Stimulated activated CD8-positive, alpha-beta memory T cell treated with anti-CD3 and anti-CD28 coated beads, Interleukin-2, amount 100 ng/mL, for 1 hour (primary cell): ENCODE measurements at places on chromosomes 7 and 10.

DNA sequence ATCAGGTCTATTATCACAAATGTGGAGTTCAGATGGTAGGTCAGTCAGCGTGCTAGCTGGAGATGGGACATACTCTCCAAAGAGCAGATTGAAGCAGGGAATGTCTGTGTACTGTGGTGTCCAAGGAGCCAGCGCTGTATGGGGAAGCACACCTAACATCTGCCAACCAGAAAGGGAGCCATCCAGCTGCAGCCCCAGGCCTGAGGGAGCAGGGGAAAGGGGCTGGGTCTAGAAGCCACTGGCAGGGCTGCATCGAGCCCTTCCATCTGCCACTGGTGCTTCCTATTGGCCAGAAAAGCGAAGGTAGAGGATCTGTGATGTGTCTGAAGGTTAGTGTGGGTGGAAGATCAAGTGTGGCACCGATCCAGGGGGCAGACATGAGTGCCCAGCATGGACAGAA lies 8.0 kb upstream of the RAMP3 start:
- no peak for DNase-seq

DNA sequence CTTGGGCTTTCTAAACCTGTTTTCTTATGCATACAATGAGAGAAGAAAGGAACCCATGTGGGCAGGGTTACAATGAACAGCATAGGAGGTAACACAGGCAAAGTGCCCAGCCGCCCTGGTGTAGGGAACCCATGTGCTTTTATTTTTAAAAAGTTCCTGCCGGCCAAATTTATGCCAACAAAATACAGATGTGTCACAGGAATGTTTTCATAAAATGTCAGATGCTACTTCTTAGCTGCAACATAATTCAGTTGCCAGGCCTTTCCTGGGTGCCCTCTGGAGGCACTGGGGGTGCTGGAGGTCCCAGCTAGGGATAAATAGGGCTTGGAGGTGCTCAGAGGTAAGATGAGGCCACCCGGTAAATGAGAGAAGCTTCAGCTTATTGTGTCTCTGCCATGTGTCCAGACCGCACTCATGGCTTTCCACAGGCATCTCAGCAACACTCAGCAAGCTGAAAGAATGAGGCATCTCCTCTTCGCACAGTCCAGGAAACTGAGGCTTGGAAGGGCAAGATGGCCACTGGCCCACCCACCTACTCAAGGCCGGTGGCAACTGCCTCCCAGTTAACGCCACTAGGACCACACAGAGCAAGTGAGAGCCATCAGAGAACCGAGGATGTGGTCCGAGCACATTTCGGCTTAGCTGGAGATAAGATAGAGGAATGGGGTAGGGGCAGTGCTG lies 58.3 kb downstream of the CPXM2 start:
- no peak for DNase-seq

DNA sequence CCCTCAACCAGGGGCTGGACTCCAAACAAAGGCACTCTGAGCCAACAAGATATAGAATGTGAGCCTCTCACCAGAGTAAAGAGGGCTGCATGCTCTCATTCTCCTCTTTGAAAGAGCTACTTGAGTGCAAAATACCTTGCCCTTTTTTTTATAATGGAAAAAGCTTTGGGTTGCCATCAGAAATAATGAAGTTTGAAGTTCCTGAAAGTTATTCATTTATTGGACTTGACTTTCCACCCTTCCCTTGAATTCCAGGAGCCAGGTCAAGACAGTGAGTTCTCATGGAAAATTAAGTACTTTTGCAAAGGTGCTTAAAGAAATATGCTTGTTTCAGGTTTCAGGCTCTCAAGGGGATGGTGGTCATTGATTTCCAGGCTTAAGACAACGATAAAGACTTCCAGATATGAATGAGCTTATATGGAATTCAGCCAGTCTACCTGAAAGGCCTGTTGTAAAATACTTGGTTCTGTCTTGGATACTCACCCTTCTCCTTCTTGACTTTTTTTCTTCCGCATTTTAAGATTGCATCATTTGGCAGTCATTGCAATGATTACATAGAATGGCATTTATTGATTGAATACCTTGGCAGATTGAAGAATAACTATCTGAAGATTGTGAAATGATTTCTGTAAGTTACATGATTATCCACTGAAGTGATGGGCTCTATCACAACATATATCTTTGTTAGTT lies 696.4 kb downstream of the INHBA start:
- no peak for DNase-seq

- no peak for DNase-seq
Observed at GRCh38 chr7:79352323-79352722, 101.1 kb downstream of the MAGI2 start.

GRCh38 chr10:80770239-80770638 lies 232.5 kb downstream of the SH2D4B start:
- no peak for DNase-seq

DNA sequence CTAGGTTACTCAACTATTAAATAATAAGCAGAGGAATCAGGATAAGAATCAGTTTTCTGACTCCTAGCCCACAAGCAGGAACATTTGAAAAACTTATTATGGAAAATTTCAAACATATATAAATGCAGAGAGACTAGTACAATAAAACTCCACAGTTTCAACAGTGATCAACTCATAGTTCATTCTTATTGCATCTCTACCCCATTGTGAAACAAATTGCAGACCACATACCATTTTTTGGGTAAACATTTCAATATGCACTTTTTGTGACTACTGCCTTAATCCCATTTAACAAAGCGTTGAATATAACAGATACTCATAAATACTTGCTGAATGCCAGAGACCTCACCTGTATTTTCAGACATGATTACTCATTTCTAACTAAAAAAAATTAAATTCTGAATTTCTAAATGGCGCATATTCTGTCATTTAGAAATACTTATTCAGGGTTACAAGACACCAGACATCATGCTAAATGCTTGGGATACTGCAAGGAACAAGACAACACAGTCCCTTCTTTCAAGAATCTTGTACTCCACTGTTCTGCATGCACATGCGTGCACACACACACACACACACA lies 11.4 kb downstream of the CDK6 start:
- no peak for DNase-seq

- DNase-seq, result no peak
Observed at GRCh38 chr10:88754287-88754686, 5.5 kb upstream of the LIPN start.

- no peak for DNase-seq
Observed at GRCh38 chr10:132170561-132171361, 16.0 kb upstream of the DPYSL4 start.

GRCh38 chr7:102304668-102305067 lies 18.0 kb downstream of the SH2B2 start:
- no peak for DNase-seq

GRCh38 chr10:120588311-120588710 lies 131.3 kb downstream of the PLPP4 start:
- no peak for DNase-seq

DNA sequence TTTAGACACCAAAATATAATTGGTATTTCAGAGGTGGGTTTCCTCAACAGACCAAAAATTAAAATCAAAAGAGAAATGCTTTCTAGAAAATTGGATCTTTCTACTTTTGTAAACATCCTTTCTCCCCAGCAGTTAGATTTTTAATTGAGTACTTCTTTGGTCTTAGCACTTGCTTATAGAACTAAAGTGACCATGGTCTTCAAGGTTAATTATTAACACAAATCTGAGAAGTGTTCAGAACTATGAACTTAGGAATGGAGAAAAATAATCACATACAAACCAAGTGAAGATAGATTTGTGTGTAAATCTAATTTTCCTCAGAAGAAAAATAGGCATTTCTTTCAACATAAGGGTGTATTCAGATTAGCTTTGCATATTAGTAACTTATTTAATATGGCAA lies 355.4 kb downstream of the ELMO1 start:
- DNase-seq, result no peak

- no peak for DNase-seq
Observed at GRCh38 chr10:59499460-59499859, 137.1 kb upstream of the FAM13C start.

GRCh38 chr7:22561895-22562593 lies 62.1 kb upstream of the STEAP1B start:
- DNase-seq, result no peak

DNA sequence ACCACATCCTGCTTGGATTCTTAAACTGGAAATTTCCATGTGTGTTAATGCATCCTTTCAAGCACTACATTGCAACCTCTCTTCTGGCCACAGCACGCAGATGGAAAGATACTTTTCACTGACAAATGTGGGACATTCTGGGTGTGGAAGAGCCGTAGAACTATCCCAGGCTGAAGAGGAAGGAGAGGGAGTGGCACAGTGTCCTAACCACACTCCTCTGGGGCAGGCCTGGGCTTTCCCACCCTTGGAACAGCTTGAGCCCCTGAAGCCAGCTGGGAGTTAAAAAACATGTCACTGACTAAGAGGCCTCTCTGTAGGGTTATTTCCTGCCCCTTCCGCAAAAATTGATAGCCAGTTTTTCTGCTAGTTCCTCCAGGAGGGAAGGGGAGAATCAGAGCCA lies 34.0 kb upstream of the DNMBP start:
- no peak for DNase-seq

- DNase-seq, result no peak
Observed at GRCh38 chr10:59266321-59266720, 89.9 kb downstream of the PHYHIPL start.

GRCh38 chr10:51758366-51758765 lies 59.0 kb upstream of the CSTF2T start:
- no peak for DNase-seq

- DNase-seq, result no peak
Observed at GRCh38 chr7:70458745-70459144, 673.2 kb upstream of the GALNT17 start.

GRCh38 chr7:590731-591551 lies 71.3 kb upstream of the PDGFA start:
- DNase-seq, result no peak

- no peak for DNase-seq
Observed at GRCh38 chr7:36283711-36284130, 105.9 kb upstream of the ANLN start.

GRCh38 chr7:151349507-151349853 lies 7.9 kb downstream of the NUB1 start:
- no peak for DNase-seq

DNA sequence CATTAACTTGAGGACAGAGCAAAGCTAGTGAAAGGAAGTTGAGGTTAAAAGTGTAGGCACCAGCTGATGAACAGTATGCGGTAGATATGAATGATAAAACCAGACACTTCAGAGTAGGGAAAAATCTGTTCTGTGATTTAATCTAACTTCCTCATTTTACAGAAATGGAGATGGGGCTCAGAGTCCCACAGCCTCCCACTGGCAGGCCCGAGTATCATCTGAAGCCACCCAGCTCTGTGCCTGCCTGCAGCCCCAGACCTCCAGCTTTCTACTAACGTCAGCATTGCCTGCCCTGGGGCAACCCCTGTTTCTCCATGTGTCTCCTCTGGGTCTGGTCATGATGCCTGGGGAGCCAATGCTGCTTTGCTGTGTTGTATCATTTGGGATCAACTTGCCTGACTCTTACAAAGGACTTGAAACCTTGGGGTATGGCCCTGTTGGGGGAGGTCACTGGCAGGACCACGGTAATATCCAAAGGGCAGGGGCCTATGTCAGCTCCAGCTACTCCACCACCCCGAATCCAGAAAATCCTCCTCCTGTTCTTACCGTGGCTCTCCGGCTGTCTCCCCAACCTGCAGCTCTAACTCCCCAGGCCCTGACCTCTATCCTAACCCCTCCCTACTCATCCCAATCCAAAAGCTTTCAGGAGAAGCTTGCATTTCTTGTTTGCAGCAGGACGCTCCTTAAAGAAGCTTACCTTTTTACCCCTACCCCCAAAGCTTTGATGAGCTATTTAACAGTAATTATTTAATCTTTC lies 56.2 kb upstream of the NPY start:
- no peak for DNase-seq

- no peak for DNase-seq
Observed at GRCh38 chr7:127655720-127656119, 3.7 kb downstream of the SND1 start.
